Ureter (tissue), 1 donor: ENCODE measurements at places on chromosomes 6 and 20.

DNA sequence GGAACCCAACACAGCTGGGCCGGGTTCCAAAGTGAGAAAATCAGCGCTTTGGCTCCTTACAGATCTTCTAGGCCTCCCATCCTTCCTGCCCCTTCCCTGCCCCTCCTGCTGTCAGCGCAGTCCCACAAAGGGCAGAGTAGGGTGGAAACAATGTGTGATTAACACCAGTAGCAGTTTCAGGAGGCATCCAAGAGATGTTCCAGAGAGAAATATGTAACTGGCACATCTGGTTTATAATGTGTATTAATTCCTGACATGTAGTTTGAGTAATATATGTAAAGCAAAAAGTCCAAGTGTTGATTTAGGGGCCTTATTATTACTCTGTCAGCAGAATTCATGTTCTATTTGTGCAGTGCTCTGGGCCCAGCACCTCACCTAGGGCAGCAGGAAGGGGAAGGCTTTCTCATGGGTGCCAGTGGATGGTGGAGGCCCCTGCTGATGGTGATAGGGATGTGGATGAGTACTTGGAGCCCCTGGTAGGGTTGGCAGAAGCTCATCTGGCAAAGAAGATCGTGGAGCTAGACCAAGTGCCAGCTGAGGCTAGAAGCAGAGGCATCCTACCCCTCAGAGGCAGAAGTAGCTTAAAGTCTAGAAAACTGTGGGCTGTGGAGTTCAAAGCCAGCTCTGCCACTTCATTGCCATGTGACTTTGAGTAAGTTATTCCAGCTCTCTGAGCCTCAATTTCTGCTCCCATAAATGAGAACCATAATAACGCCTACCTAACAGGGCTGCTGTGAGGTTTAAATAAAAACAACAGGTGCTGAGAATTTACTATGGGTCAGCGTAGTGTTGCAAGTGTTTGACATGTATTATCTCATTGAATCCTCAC lies 22.4 kb upstream of the RALY start:
- no peak for DNase-seq

DNA sequence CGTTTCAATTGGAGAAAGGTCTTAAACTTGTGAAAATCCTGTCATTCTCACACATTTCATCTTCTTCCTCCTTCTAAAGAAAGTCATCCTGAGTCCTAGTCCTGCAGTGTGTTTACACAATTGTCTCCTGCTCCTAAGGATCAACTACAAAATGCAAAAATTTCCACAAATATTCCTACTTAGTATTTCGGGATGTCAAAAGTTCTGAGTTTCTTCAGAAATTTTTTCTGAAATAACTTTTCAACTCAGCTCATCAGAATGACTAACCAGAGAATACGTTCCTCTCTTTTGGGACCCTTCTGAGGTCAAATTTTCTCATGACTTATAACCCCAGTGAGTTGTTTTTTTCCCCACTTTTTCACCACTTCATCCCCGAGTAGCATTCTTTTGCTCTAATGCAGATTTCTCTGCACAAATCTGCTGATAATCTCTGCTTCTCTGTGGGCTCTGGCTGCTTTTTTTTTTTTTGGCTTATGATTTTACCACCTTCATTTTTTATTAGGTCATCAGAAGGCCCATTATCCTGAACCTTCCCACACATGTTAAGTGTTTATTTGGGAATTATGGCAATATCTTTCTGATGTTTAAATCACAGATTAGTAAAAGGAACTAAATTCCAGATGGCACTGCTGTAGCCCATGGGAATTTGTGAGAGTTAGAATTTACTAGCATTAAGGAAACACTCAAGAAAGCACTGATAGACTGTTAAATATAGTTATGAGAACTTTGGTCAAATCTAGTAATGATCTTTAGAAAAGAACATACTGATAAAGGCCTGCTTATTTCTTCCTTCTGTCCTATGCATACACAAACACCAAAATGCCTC lies 41.4 kb downstream of the MAP3K5 start:
- no peak for DNase-seq

DNA sequence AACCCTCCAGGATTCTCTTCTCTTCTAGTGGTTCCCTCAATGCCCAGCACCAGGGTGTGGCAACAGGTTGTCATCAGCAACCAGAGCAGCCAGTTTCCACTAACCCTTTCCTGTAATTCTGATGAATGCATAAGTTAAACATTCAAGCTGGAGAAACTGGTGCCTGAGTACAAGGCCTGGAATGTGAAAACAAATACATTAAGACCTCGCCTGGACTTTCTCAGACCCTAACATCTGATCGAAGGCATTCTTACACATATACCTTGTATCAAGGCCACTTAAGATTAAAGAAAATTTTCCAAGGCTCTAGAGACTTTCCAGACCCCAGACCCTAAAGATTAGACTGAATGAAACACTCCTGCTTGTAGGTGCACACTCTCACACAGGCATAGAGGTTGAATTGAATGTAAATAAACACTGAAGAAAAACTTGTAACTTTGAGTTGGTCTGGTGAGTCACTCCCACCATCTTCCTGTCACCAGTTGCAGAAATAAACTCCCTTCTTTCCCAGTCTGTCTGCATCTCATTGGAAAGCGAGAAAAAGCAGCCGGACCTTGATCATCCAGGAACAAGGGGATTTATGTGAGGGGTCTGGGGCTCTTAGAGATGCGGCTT lies 9.0 kb downstream of the LRP11 start:
- DNase-seq = peak; percentile 69

GRCh38 chr6:80482056-80482455 lies 375.6 kb downstream of the BCKDHB start:
- no peak for DNase-seq

GRCh38 chr6:146946559-146946958 lies 257.7 kb upstream of the STXBP5 start:
- no peak for DNase-seq

- peak; percentile 70 for DNase-seq
These were observed 637 bp downstream of the MYLK4 start for GRCh38 chr6:2749969-2750600.
